ENCODE measurements at places on chromosomes 5 and 9.

GRCh38 chr5:157801-158200 is 33.5 kb upstream of the LRRC14B start:
- no peak for DNase-seq

GRCh38 chr5:133232911-133233310 is 181.1 kb downstream of the HSPA4 start:
- no peak for DNase-seq

- no peak for DNase-seq
Measured at GRCh38 chr9:96523374-96523773, 73.4 kb downstream of the HABP4 start.

- DNase-seq = no peak
Measured at GRCh38 chr9:120592210-120592609, 12.2 kb upstream of the CDK5RAP2 start.

- DNase-seq = no peak
Measured at GRCh38 chr5:146307796-146308195, 30.8 kb upstream of the POU4F3 start.

GRCh38 chr9:2727966-2728613 is 10.8 kb downstream of the KCNV2 start:
- no peak for DNase-seq

GRCh38 chr5:150464554-150465012 is 15.0 kb upstream of the RPS14 start:
- DNase-seq = no peak

DNA sequence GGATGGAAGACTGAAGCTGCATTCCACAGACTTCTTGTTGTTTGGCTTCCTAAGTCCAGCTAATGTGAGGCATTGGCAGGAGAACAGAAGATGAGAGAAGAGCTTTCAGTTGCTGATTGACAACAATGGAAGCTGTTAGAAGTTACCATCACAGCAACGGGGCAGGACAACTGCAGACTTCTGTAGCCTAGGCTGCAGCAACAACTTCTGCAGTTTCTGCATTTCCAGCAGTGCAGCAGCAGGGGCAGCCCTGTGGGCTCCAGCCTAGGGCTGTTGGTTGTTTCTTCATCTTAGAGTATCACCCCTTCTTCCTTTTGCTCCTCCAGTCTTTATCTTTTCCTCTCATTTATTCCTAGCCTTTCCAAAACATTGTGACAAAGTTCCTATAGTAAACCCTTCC is 528.8 kb upstream of the PTGER4 start:
- DNase-seq = no peak

GRCh38 chr5:12652201-12652600 is 748.0 kb upstream of the CTNND2 start:
- DNase-seq = no peak

DNA sequence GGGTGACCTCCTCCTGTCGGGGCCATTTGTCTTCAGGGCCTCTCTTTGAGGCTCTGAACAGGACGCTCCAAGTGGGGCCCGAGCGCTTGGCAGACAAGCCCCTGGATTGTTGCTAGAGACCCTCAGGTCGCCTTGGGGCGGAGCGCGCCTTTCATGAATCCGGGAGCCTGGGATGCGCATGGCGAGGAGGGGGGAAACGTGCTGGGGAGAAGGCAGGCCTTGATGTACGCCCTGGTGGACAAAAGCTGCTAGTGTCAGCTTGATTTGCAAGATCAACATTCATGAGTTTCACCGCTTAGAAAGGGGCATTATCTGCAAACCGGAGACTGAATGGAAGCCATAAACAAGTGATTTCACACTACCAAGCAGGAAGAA is 226.3 kb downstream of the SMARCA2 start:
- DNase-seq = peak; percentile 32

DNA sequence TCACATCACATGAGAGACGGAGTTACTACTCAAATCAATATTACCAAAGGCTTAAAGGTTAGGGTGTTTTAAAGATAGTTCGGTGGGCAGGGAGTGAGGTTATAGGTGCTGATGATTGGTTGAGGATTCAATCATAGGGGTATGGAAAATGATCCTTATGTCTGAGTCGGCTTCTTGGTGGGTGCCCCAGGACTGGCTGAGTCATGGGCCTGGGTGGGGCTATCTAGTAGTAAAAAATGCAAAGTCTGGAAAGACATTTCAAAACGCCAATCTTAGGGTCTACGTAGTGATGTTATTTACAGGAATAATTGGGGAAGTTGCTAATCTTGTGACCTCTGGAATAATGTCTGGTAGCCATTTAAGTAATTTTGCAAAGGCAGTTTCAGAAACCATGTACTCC is 15.2 kb upstream of the SPIN1 start:
- DNase-seq = no peak

- no peak for DNase-seq
Measured at GRCh38 chr9:14314424-14314928, 535 bp upstream of the NFIB start.

- DNase-seq = no peak
Measured at GRCh38 chr5:113330533-113331208, 104.1 kb downstream of the TSSK1B start.

GRCh38 chr9:136804509-136805206 is 3.1 kb upstream of the RABL6 start:
- no peak for DNase-seq

DNA sequence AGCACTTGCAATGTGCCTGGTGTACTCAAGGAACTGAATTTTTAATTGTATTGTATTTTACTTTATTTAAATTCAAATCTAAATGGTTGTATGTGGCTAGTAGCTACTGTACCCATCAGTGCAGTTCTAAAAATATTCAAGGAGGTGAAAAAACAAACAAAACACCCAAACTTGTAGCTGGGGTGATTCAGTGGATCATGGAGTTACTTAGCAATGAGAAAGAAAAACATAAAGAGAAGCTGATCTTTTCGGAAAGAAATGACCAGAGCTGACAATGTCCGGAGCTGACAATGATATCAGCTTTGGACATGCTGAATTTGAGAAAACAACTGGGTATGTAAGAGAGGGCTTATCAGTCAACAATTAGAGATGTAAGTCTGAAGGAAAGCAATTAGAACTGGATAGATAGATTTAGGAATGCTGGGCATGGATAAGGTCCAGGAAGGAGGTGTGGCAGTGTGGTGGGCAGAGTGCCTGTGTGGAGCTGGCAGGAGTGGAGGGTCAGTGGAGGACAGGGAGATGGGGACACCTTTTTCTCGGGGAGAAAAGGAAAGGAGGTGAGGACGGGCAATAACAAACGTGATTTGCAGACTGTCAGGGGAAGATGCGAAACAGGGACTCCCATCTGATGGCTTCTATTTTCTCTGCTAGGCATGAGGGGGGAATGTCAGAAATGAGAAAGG is 113.2 kb downstream of the DCP2 start:
- no peak for DNase-seq

DNA sequence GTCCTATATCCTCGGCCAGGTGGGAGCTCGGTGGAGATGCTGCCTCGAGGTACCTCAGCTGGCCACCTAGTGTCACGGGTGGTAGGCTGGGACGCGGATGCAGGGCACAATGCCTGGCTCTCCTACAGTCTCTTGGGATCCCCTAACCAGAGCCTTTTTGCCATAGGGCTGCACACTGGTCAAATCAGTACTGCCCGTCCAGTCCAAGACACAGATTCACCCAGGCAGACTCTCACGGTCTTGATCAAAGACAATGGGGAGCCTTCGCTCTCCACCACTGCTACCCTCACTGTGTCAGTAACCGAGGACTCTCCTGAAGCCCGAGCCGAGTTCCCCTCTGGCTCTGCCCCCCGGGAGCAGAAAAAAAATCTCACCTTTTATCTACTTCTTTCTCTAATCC is 2.0 kb downstream of the PCDHGC3 start:
- no peak for DNase-seq

- no peak for DNase-seq
Measured at GRCh38 chr9:91572811-91573210, 149.2 kb upstream of the NFIL3 start.

DNA sequence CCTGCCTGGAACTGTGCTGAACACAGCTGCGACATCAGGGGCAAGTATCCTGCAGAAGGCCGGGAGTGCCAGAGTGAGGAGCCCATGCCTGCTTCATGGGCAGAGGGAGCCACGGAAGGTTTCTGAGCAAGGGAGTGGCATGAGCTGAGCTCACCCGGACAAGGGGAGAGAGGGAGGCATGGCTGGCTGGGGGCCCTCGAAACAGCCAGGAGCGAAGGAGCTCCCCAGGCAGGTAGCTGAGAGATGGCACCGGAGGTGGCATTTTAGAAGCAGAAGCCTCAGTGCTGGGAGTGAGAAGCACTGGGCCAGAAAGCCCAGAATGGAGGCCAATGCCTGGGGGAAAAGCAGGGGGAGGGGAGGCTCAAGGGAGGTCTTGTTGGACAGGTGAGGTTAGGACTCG is 56.9 kb upstream of the SARDH start:
- no peak for DNase-seq

- DNase-seq = no peak
Measured at GRCh38 chr5:114174837-114175236, 187.0 kb upstream of the KCNN2 start.

- no peak for DNase-seq
Measured at GRCh38 chr9:16552252-16552651, 318.2 kb downstream of the BNC2 start.

GRCh38 chr9:111928359-111928720 is 31.7 kb downstream of the UGCG start:
- DNase-seq = no peak

- no peak for DNase-seq
Measured at GRCh38 chr9:110192531-110193261, 15.3 kb downstream of the C9orf152 start.

- DNase-seq = no peak
Measured at GRCh38 chr5:154236-154635, 37.1 kb upstream of the LRRC14B start.

DNA sequence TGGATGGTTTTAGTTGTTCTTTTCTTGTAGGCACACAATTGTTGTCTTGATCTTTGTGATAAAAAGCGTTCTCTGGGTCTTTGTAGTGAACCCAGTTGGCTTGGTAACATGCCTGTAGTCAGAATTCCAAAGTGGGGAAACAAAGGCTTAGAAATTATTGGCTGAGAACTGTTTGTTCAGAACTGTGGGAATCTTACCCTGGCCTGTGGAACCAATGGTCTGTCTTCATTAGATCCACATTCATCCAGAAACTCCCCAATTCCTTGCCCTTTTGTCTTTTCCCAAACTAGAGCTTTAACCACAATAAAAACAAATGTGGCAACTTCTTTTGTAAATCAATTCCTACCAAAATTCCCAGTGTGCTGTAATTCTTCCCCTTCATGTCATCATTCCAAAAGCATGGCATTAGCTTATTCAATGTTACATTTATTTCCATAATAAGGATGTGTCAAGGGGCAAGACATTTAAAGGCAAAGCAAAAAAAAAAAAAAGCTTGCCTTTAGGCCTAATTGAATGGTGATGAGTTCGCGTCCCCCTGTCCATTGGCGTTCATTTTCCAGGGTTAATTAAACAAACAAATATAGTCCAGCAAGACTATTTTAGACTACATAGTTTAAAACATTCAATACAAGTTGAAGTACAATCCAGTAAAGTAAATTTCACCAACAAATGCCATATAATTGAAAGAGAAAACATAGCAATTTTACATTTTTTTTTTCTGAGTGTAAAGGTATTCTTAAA is 249.8 kb upstream of the ZNF608 start:
- no peak for DNase-seq

DNA sequence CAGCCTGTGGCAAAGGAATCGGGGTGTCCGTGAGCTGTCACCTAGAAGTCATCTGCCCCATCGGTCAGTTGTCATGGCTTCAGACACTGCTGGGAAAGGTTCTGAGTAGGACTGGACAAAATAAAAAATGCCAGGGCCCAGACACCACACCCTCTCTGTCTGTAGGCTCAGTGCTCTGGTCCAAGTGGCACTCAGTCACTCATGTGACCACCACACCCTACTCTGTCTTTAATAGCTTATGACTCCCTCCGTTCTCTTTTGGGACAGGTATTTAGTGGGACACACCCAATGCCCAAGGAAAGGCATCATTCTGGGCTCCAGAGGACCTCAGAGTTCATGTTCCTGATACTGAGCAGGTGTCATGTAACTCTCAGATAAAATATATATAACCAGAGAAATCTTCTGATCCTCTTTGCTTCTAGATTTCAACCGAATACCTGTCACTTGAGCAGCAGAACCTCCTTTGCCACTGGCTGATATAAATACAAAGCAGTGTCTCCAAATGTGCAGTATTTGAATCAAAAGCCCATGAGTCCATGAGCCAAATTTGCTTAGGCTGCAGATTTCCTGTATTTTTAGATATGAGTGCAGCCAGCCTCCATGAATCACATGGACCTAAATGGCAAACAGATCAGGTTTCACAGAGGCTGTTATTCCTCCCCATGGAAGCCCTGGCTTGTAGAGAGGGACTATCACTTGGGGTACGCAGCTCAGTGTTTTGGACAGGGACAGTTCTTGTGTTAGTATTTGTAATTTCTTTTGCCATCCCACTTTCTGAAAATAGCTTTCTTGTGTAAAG is 272.0 kb downstream of the ARHGAP26 start:
- DNase-seq = no peak

GRCh38 chr9:123326662-123327093 is 29.3 kb upstream of the CRB2 start:
- no peak for DNase-seq

- DNase-seq = no peak
Measured at GRCh38 chr5:61811052-61811451, 479.0 kb downstream of the ZSWIM6 start.

DNA sequence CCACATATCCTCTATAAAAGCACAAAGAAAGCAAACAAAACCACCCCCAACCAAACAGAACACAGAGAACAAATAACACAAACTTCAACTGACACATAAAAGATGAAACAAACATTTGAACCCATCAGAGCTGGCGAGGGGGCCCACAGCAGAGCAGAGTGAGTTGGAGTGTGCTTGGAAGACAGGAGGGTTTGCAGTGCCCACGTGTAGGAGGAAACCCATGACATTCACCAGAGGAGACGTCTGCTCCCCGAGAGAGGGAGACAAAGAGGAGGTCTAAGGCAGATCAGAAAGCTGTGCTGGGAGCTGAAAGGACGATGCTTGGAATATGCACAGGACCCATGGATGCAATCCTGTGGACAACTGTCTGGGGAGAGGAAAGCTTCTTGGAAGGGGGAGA is 27.0 kb downstream of the MRPL36 start:
- no peak for DNase-seq

- no peak for DNase-seq
Measured at GRCh38 chr9:119304555-119304954, 64.7 kb downstream of the BRINP1 start.

- DNase-seq = no peak
Measured at GRCh38 chr9:121498150-121498486, 1.5 kb downstream of the GGTA1 start.

GRCh38 chr5:71693828-71694427 is 25.1 kb upstream of the CARTPT start:
- DNase-seq = no peak
